ENCODE measurements at places on chromosomes 1 and 21. TPM values are rescaled to one million over a fixed set of nuclear protein-coding genes. Genes with fewer than 3 reads are reported as not detected.

DNA sequence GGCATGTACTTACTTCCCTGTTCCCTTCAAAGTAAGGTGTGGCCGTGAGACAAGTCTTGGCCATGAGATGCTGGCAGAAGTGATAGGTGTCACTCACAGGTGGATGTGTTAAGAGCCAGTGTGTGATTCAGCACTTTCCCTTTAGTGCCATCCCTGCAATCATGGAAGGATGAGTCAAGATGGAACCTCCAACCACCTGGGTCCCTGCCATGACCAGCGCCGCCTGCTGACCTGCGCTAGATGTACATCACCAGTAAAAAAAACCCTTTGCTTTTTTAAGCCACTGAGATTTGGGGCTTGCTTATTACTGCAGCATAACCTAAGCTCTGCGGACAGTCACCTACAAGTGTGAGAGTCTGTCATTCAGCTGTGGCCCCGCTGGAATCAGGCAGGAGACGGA is 71.7 kb downstream of the TOMM20 start:
- H3K27ac ChIP-seq = no peak overlapping the region
- no peaks in the 10 kb centered on the region for H3K27me3 ChIP-seq
- H3K36me3 ChIP-seq = no peaks in the 10 kb centered on the region
- DNase-seq = peak; percentile 24
- H3K4me1 ChIP-seq = no peaks in the 10 kb centered on the region
- no peak overlapping the region for H3K4me3 ChIP-seq

GRCh38 chr1:25758466-25759070 is 41.4 kb upstream of the SELENON start:
- peaks cover 9% of the 10 kb centered on the region for H3K36me3 ChIP-seq
- H3K4me3 ChIP-seq = no peak overlapping the region
- no peak overlapping the region for H3K27ac ChIP-seq

DNA sequence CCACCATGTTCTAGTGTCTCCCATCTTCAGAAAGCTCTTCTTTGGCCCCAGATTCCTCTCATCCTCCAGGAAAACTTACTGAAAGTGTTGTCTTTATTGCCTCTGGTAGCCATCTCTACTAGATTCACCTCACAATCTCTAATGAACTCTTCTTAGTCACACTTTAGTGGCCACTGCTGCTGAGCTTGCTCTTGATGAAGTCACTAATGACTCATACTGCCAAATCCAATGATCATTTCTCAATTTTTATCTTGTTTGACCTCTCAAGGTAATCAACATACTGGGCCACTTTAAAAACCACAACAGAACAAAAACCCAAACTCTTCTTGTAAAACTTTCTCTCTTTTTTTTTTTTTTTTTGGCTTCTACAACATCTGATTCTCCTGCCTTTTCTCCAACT is 196.4 kb downstream of the LHX8 start:
- no peaks in the 10 kb centered on the region for H3K27me3 ChIP-seq
- no peak overlapping the region for H3K27ac ChIP-seq
- H3K36me3 ChIP-seq = no peaks in the 10 kb centered on the region

DNA sequence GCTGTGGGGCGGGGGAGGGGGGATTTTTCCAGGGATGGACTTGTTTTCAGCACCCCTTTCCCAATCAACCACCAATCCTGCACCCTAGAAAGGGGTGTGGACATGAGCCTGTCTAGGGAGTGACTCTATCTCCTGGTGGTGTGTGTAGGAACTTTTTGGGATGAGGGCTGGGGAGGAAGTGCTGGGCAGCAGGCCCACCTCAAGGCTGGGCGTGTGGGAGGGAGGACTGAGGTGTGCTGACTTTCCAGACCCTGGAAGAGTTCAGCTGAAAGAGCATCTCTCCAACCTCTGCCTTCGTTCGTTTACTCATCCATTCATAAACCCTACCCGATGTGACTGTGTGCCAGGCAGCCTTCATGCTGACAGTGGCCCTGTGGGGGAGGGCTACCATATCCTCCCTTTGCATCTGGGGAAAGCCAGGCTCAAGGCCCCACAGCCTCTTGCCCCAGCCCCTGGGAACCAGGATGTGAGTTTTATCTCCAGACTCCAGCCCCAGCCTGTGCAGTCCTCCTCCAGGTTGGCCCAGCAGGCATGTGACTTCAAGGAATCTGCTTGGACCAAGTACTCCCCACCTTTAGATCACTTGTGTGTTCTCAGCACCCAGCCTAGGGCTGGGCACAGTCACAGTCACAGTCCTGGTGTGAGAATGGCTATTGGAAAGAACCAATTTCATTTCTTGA is 6.7 kb downstream of the KNCN start:
- H3K27me3 ChIP-seq = peaks cover 35% of the 10 kb centered on the region
- no peak overlapping the region for H3K27ac ChIP-seq
- H3K4me1 ChIP-seq = no peaks in the 10 kb centered on the region
- H3K36me3 ChIP-seq = no peaks in the 10 kb centered on the region
- no peak for DNase-seq

DNA sequence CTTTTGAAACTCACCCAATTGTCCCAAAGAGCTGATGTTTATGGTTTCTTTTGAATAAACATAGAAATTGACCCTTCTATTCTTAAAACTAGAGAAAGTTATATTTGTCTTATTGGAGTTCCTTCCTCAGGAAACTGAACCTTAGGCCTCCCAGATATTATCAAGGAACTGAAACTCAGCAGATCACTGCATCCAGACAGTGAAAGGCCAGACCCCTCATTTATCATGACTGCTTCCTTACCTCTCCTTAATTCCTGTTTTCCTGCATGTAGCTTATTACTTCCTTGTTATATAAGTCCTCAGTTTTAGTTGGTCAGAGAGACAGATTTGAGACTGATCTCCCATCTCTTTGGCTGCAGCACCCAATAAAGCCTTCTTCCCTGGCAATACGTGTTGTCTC is 27.5 kb downstream of the SLC22A15 start:
- H3K36me3 ChIP-seq = peaks cover 17% of the 10 kb centered on the region
- H3K27me3 ChIP-seq = no peaks in the 10 kb centered on the region
- no peak overlapping the region for H3K4me3 ChIP-seq
- peaks cover 13% of the 10 kb centered on the region for H3K4me1 ChIP-seq

DNA sequence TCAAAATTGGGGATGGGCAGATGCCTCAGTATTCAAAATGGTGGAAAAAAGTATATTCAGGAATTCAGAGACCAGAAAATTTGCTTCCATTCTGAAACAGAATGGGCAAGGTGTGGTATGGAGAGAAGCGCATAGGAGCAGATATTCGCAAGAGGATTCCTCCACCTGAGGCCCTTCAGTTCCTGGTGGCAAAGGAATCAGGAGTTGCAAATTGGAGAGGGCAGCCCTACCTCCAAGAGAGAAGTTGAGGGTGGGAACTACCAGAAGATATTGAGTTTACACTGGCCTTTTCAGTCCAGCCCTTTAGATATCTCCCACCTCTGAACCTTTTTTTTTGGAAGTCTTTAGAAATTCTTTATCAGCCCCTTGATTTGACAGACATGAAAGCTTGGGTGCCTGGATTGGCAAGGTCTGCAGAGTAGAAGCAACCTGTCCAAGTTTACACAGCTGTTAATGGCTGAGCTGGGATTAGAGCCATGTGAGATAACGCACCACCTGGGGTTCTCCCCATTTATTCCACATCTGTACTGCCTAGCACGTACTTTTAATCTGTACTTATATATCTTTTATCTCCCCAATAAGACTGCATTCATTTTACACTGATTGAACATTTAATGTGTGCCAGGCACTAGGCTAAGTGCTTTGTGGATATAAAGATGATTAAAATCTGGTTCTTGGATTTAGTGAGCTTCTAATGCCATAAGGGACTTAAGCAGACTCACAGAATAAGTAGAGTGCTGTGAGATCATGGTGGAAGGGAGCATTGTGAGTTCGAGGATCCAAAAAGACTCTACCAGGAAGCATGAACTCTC is 99.5 kb downstream of the NGF start:
- H3K4me1 ChIP-seq = no peaks in the 10 kb centered on the region
- no peaks in the 10 kb centered on the region for H3K27me3 ChIP-seq
- H3K4me3 ChIP-seq = no peak overlapping the region
- no peak for DNase-seq
- no peaks in the 10 kb centered on the region for H3K36me3 ChIP-seq

- no peak overlapping the region for H3K4me3 ChIP-seq
- no peak overlapping the region for H3K27ac ChIP-seq
- no peak for DNase-seq
- peaks cover 9% of the 10 kb centered on the region for H3K4me1 ChIP-seq
- no peaks in the 10 kb centered on the region for H3K36me3 ChIP-seq
Measured at GRCh38 chr1:180343921-180344769, 114.1 kb downstream of the LHX4 start.

The GJB4 gene
- 0.12 TPM for total RNA-seq

DNA sequence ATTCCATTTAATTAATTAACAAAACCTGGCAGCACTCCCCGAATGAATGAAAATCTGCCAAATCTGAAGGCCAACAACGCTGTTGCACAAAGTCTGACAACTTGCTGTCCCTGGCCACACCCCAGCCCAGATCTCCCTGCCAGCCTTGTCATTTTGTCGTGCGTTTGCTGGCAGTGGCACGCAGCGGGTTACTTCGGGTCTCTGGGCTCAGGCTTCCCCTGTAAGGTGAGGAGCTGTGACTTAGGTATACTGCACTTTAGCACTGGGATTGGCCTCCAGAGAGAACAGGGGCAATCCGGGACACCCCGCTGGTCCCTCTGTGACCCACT is 34.3 kb upstream of the SIM2 start:
- no peak overlapping the region for H3K27ac ChIP-seq
- no peak for DNase-seq
- H3K27me3 ChIP-seq = peaks cover 17% of the 10 kb centered on the region
- H3K4me3 ChIP-seq = no peak overlapping the region
- no peaks in the 10 kb centered on the region for H3K36me3 ChIP-seq

DNA sequence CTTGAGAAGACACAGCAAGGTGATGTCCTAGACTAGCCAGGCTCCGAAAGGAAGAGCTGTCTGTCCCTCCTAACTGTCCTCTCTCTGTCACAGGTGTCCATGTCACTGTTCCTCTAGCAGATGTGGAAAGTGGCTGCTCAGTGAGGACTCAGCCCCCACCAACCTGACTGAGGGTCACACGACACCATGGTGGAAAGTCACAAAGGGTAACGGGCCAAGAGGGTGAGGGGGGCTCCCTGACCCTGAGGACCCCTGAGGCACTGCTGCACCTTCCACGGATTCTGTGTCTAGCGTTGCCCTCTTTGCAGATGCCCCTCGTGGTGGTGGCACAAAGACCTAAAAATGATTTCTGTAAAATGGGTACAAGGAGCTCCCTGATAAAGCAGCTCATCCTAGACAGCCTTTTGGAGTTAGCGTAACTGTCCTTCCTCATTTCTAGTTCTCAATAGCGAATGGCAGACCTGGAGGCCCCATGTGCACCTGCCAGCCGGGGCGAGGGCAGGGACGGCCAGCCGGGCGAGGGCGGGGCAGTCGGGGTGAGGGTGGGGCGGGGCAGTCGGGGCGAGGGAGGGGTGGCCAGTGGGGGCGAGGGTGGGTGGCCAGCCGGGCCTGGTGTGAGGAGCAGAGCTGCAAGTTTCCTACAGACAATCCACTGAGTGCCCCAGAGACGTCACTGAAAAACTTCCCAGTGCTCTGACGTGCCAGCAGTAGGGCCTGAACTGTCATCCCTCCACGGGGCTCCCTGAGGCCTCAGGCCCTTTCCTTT is 23.4 kb downstream of the POFUT2 start:
- H3K4me3 ChIP-seq = no peak overlapping the region
- no peaks in the 10 kb centered on the region for H3K27me3 ChIP-seq
- H3K36me3 ChIP-seq = peaks cover 54% of the 10 kb centered on the region
- no peaks in the 10 kb centered on the region for H3K4me1 ChIP-seq
- DNase-seq = no peak

DNA sequence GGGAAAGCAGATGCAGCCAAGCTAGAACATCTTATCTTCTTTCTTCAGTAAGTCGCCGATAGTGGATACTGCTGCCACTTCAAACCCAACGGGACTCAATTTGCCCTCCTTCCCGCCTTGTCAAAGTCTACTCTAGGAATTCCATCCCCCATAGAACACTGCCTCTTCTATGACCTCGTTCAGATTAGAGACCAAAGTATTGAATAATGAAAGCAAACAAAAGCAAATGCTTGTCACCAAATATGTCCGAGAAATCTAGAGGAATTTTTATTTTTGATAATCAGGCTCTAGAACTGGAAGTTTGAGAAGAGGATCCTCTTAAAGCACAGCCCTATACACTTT is 853 bp upstream of the RRAGC start:
- no peaks in the 10 kb centered on the region for H3K27me3 ChIP-seq
- peaks cover 16% of the 10 kb centered on the region for H3K36me3 ChIP-seq
- peak overlapping the region; percentile 59 for H3K27ac ChIP-seq
- peaks cover 48% of the 10 kb centered on the region for H3K4me1 ChIP-seq
- DNase-seq = no peak

DNA sequence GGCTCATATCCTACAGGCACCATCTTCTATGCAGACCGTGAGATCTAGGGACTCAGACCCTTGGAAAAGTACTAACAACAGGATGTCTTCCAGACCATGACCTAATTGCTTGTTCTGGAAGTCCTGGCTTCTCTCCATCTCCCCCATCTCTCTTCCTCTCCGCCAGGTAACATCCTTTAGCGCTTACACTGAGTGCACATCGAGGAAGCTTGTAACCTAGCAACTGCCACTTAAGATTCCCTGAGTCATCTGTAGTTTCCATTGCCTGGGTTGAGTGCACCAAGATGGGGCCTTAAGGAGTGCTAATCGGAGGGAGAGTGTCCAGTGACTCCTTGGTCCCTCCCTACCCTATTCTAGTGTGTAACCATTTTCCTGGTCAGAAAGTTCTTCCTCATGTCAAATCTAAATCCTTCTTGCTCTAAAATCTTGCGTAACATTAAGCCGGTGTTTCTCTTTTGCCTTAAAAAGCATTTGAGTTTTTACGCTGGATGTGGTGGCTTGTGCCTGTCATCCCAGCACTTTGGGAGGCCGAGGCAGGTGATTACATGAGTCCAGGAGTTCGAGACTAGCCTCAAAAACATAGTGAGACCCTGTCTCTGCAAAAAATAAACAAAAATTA is 9.7 kb downstream of the KLHDC8A start:
- no peak overlapping the region for H3K4me3 ChIP-seq
- H3K36me3 ChIP-seq = no peaks in the 10 kb centered on the region
- H3K27ac ChIP-seq = no peak overlapping the region
